ENCODE measurements at places on chromosomes 2 and 18. TPM values are rescaled to one million over a fixed set of nuclear protein-coding genes. Genes with fewer than 3 reads are reported as not detected.

DYSF gene
- 6.9 TPM for total RNA-seq

- no peaks in the 10 kb centered on the region for H3K27me3 ChIP-seq
- no peak overlapping the region for H3K4me3 ChIP-seq
- DNase-seq, result no peak
- H3K36me3 ChIP-seq, result no peaks in the 10 kb centered on the region
Observed at GRCh38 chr2:29747786-29748470, 173.5 kb downstream of the ALK start.

GRCh38 chr2:128600581-128601297 is 282.1 kb upstream of the HS6ST1 start:
- no peaks in the 10 kb centered on the region for H3K27me3 ChIP-seq
- no peak for DNase-seq
- H3K27ac ChIP-seq, result no peak overlapping the region
- no peak overlapping the region for H3K4me3 ChIP-seq
- H3K36me3 ChIP-seq, result no peaks in the 10 kb centered on the region
- H3K4me1 ChIP-seq, result no peaks in the 10 kb centered on the region

- no peaks in the 10 kb centered on the region for H3K36me3 ChIP-seq
- no peak overlapping the region for H3K27ac ChIP-seq
- H3K4me1 ChIP-seq, result no peaks in the 10 kb centered on the region
- H3K27me3 ChIP-seq, result no peaks in the 10 kb centered on the region
- no peak for DNase-seq
Observed at GRCh38 chr2:30257266-30258214, 26.2 kb downstream of the LBH start.

GRCh38 chr18:644395-645004 is 13.0 kb upstream of the TYMS start:
- H3K27ac ChIP-seq, result no peak overlapping the region
- no peaks in the 10 kb centered on the region for H3K27me3 ChIP-seq

- H3K27me3 ChIP-seq, result no peaks in the 10 kb centered on the region
- peaks cover 19% of the 10 kb centered on the region for H3K4me1 ChIP-seq
- H3K36me3 ChIP-seq, result no peaks in the 10 kb centered on the region
- no peak for DNase-seq
- no peak overlapping the region for H3K27ac ChIP-seq
- H3K4me3 ChIP-seq, result no peak overlapping the region
Observed at GRCh38 chr2:8242739-8243138, 439.1 kb upstream of the ID2 start.

DNA sequence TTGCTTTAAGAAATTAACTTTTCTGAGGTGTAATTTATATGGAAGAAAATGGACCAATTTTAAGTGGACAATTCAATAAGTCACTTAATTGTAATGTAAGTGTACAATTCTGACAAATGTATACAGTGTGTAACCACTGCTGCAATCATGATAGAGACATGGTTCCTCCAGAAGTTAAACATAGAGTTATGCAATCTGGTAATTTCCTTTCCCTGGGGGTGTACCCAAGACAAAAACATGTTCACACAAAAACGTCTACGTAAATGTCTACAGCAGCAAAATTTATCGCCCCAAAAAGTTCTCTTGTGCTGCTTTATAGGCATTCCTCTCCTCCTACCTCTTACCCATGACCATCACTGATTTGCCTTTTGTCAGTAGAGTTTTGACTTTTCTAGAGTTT is 141.5 kb downstream of the AQP4 start:
- H3K27ac ChIP-seq, result no peak overlapping the region
- H3K4me1 ChIP-seq, result no peaks in the 10 kb centered on the region
- H3K27me3 ChIP-seq, result no peaks in the 10 kb centered on the region
- no peak for DNase-seq
- H3K4me3 ChIP-seq, result no peak overlapping the region

DNA sequence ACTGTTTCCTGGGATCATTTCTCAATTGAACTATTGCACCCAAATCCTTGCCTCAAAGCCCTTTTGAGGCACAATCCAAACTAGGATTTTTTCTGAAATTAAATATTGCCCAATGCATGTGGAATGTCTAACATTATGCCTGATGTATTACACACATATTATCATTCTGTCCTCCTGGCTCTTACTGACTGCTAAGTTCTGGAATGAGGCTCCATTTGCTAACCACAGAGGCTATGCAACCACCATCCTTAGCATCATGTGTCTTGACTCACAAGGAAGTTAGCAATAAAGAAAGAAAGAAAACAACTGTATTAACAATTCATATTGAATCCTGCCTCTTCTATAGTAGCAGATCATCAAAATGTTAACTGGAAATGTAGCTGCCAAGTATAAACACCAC is 1142.7 kb downstream of the CNTNAP5 start:
- H3K27ac ChIP-seq, result no peak overlapping the region
- no peak overlapping the region for H3K4me3 ChIP-seq
- H3K4me1 ChIP-seq, result no peaks in the 10 kb centered on the region
- DNase-seq, result no peak

Measured in tibial nerve (tissue), 4 donors.